ENCODE measurements at places on chromosomes 1 and 21. TPM values are rescaled to one million over a fixed set of nuclear protein-coding genes. Genes with fewer than 3 reads are reported as not detected.

Gene CELA3A
- polyA plus RNA-seq = not detected

Gene UTS2
- not detected for polyA plus RNA-seq

Gene AGO1
- 11.2 TPM for polyA plus RNA-seq

Gene TRNP1
- polyA plus RNA-seq = not detected

Gene NMNAT1
- polyA plus RNA-seq = 9.5 TPM

Gene SPRR1A
- not detected for polyA plus RNA-seq

Gene LCE3E
- polyA plus RNA-seq = not detected

Gene NUP133
- 19.4 TPM for polyA plus RNA-seq

Gene HHIPL2
- not detected for polyA plus RNA-seq

Gene HTR1D
- polyA plus RNA-seq = not detected

Gene KRTAP20-2
- polyA plus RNA-seq = not detected

Gene CRP
- not detected for polyA plus RNA-seq

Gene KCNJ9
- polyA plus RNA-seq = 0.08 TPM

Gene IFI44
- 15.2 TPM for polyA plus RNA-seq

Gene TAS1R2
- polyA plus RNA-seq = not detected

Gene RHBDL2
- polyA plus RNA-seq = not detected

Gene CNR2
- polyA plus RNA-seq = 0.17 TPM

Gene FCRL5
- polyA plus RNA-seq = not detected

Gene LGR6
- polyA plus RNA-seq = 0.29 TPM

Gene LIN28A
- not detected for polyA plus RNA-seq

Gene OR10J1
- not detected for polyA plus RNA-seq

Gene SLAMF9
- not detected for polyA plus RNA-seq

Gene CDC42SE1
- 85.6 TPM for polyA plus RNA-seq

Gene FGR
- polyA plus RNA-seq = 0.72 TPM

Gene TTC13
- polyA plus RNA-seq = 9.9 TPM

Gene GJB3
- not detected for polyA plus RNA-seq

Gene TFAP2E
- 0.51 TPM for polyA plus RNA-seq

Gene KCNE1
- not detected for polyA plus RNA-seq

Gene DPH5
- polyA plus RNA-seq = 53.7 TPM
